Right lung (tissue), 10 donors: ENCODE measurements at places on chromosomes 3 and 15.

- peak; percentile 59 for DNase-seq
These were observed 1.4 kb downstream of the FOXP1 start for GRCh38 chr3:71582036-71582611.

GRCh38 chr3:44555723-44556122 is 730 bp downstream of the ZKSCAN7 start:
- no peak for DNase-seq

- DNase-seq, result no peak
These were observed 563.8 kb downstream of the TBL1XR1 start for GRCh38 chr3:176633511-176633910.

- no peak for DNase-seq
These were observed 10.8 kb upstream of the MEF2A start for GRCh38 chr15:99554880-99555488.

DNA sequence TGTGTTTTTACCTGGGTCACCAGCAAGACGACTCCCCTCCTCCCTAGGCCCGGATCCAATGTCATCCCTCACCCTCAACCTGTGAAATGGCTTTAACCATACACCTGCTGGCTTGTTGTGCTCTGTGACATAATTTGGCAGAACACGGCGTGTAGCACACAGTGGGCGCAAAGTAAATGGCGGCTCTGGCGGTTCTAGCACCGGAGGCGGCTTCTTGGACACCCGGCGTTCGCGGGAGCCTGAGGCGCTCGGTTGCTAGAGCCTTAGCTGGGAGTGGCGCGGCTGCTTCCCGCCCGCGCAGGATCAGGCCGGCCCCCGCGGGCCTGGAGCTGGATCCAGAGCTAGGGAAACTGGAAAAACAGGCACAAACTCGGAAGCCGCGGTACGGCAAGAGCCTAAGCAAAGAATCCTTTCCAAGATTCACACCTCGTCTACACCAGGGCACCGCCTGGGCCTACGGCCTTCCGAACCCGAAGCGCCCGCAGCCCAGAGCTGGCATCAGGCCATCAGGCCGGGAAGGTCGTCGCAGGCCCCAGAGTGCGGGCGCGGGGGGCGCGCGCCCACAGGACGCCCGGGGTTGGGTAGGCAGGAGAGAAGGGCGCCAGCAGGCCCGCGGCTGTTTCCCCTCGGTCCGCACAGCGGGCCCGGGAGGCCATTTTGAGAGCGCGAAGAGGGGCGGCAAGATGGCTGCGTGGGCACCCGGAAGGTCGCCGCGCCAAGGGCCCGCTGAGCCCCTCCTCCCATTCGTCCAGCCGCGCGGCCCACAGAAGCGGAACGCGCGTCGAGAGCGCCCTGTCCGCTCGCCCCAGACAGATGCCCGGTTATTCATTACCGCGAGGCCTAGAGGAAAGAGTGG is 43.9 kb upstream of the POLG start:
- peak; percentile 50 for DNase-seq

- no peak for DNase-seq
These were observed 153.1 kb downstream of the OSBPL10 start for GRCh38 chr3:31828007-31828406.

- DNase-seq, result no peak
These were observed 223.8 kb downstream of the KLF13 start for GRCh38 chr15:31550211-31550977.

DNA sequence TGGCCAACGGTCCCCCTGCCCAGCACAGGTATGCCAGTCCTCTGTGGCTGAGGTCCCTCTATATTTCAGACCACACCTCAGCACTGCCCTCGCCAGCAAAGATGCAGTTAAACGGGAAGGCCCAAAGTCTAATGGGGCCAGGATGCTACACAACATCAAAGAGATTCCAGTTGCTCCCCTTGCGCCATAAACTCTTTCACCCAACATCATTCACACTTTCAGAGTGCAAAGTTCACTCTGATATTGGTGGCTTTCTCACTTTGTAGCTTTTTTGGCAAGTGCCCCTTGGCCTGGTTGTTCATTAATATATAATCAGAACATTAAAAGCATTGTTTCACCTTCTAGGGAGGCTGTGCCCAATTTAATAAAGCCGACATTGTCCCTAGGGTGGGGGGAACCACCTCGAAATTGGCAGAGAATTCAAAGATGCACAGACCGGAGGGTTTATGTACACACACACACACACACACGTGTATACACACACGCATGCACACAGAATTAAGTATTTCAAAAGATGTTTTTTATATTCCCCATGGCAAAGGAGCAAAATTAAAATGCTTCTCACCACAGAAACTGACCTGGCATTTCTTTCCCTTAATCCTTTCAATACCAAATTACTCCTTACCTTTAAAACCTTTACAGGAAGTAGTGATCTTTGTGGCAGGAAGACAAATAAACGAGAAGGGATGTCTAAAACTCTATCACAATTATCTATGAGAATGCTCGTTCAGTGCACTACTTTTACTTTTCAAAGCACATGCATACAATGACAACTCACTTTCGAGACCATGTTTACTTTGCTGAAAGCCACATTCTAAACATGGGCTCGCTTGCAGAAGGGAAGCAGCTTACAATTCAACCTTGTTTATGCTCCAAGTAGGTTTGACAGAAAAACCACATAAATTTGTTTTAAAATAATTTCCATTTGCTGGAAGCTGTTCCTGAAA is 19.5 kb downstream of the LRIG1 start:
- DNase-seq, result no peak

DNA sequence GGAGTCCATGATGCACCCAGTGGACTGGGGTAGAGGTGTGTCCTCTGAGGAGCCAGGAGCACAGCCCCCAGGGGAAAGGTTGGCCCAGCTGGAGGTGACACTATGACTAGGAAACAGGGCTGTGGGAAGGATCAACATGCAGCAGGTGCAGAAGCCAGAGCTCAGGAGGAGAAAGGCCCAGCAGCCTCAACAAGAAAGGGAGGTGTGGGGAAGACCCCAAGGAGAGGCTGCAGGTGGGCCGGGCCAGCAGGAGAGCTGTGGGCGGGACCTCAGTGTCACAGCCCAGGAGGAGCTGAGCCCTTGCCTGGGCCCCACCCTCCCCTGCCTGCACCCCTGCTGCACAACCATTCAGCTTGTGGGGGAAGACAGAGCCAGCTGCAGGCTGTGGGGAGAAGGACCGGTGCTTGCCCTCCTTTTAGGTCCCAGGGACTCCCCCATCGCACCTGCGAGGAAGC is 18.4 kb upstream of the KLF13 start:
- no peak for DNase-seq

DNA sequence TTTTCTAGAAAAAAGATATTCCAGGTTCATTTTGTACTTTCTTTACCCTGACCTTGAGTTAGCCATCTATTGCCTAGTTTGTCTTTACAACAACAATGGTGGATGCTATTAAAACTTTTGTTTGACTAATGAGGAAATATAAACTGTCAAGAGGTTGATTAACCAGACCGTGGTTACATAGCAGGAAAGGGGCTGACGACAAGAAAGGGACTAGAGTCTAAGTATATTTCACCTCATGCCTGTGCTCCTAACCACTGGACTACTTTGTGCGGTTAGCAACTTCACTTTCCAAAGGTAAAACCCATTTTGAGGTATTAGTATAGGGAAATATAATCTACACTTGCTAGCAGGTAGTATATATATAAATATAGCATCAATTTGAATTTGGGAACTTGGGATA is 327.1 kb downstream of the SATB1 start:
- DNase-seq, result no peak

- no peak for DNase-seq
These were observed 240.2 kb downstream of the ADAMTS17 start for GRCh38 chr15:100101426-100102089.

DNA sequence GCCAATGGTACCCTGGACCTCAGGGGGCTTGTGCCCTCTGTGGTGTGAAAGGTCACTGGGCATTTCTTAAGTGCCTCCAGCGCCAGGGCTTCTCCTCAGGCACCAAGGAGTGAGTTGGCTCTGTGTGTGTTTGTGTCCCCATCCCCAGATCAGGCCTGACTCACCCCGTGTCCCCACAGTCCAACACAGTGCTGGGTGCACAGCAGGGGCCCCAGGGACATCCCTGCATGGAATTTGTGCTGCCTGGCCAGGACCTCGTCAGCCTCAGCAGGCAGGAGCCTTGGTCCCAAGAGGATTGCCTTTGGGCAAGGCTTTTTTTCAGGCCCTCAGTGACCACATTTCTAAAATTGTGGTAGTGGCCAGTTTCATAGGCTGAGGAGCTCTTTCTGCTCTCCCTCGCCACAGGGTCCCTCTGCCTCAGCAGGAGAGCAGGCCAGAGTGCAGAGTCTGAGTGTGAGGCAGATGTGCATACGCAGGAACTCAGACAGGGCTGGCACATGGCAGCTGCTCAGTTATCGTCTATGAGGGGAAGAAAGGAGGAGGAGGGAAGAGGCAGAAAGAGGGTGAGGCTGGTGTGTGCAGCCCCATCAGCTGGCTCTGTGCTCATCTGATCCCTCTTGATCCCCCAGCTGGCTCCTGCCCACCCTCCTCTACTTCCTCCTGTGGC is 215.6 kb downstream of the RPLP1 start:
- no peak for DNase-seq

GRCh38 chr15:60128710-60129109 is 124.6 kb downstream of the FOXB1 start:
- no peak for DNase-seq

DNA sequence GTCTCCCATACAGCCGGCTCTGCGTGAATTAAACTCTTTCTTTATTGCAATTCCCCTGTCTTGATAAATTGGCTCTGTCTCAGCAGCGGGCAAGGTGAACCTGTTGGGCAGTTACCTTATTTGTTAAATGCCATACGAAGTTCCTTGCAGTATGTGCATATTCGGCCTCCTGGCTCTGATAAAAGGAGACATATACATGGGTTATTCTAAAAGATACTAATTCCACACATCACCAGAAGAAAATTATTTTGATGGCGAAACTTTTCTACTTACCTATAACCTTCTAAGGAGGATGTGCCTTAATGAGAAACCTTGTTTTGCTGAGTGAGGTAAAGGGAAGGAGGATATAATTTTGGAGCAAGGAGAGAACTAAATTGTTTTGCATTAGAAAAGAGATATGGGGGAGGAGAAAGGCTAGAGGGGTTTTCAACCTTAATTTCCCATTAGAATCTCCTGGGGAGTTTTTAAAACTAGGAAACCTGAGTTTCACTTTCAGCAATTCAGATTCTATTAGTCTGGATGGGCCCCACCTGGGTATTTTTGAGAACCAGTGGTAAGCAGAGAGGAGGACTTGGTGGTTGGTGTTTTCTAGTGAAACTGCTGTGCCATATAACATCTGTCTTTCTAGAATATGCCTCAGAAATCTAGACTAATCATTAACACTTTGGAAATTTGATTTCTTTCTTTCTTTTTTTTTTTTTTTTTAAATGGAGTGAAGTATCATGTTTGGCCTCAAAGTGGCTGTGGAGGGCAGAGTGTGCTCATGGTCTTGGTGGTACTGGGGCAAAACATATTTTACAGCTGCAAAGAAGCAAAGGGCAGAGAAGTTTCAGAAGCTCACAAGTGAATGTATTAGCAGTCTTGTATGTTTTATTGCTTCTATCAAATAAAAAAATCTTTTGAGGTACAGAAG is 23.0 kb downstream of the NANOGP8 start:
- no peak for DNase-seq

DNA sequence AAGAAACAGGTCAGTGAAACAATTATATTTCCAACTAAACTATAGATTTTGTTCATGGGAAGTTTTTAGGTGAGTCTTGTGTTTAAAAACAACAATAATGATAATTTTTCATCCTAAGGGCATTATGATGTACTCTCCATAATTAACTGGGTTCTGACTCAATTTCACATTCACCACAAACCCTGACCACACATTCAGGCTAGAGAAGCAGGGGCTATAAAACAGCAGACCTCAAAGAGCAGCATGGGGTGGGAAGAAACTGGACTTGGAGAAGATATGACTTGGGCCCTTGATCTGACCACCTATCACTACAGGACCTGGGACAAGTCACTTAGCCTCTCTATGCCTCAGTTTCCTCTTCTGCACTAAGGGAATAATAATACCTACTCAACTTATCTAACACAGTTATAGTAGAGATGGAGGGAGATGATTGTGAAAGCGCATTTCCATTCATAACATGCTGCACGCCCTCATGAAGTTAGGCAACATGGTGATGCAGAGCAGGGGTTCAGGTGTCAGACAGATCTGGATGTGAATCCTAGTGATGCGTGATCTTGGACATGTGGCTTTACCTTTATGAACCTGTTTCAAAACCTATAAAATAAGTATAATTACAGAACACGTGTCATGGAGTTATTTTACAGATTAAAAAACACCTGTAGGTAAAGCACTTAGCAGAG is 63.0 kb upstream of the ACP3 start:
- DNase-seq, result no peak

- no peak for DNase-seq
These were observed 35.2 kb upstream of the MELTF start for GRCh38 chr3:197064771-197065170.

DNA sequence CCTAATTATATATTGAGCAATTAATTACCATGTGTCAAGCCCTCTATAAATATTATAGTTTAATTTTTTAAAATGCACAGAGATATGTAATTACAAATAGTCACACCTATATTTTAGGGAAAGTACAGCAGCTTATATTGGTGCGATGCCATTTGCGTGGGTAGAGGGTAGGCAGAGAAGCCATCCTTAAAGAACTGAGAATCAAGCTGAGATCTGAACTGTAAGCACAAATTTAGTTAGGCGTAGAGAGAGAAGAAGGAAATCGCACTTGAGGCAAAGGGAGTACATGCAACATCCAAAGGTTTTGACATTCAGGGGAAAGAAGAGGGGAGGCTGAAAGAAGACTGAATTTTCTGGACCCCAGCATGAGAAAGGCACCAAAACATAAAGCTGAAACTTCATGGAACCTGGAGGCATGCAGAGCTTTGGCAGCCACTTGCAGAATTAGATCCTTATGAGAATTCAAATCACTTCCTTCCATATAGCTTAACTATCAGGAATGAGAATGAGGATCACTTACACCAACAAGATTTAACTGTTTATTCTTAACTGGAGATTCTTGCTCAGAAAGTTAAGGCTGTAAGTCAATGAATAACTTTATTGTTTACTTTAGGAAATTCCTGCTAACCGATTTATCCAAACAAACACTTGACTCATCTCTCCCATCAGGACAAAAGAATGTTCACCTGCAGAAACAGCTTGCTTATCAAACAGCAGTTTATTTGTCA is 114.3 kb downstream of the TGFBR2 start:
- DNase-seq, result no peak

- no peak for DNase-seq
These were observed 13.5 kb downstream of the RAB6B start for GRCh38 chr3:133881939-133882825.

DNA sequence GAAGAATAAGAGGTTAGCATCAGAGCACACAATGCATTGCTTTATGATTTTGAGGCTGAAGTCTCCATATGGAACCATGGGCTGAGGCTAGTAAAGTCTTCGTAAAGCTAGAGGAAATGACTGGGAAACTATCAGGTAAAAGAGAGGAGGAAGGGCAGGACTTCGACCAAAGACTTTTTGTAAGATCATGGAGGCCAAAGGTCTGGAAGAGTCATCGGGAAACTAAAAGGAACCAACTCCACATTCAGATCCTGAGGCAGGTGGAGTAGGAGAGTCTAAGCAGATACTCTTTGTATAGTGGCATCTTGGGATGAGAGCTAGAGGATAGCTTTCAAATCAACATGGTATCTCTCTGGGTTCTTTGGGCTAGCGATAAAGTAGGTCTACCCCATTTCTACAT is 36.3 kb downstream of the SEMA6D start:
- no peak for DNase-seq
